Hematopoietic multipotent progenitor cell treated with erythropoietin and hydrocortisone succinate and interleukin-3 and kit ligand, for 15 days (in vitro differentiated cells): ENCODE measurements at places on chromosomes 5 and 9.

- DNase-seq, result peak; percentile 15
These were observed 9.6 kb downstream of the NDST1 start for GRCh38 chr5:150517272-150518152.

GRCh38 chr5:175822225-175822624, 49.2 kb upstream of the CPLX2 start:
- DNase-seq, result no peak

GRCh38 chr9:4138180-4138579, 161.7 kb downstream of the GLIS3 start:
- no peak for DNase-seq

GRCh38 chr5:130278136-130278535, 373.9 kb downstream of the CHSY3 start:
- DNase-seq, result no peak

DNA sequence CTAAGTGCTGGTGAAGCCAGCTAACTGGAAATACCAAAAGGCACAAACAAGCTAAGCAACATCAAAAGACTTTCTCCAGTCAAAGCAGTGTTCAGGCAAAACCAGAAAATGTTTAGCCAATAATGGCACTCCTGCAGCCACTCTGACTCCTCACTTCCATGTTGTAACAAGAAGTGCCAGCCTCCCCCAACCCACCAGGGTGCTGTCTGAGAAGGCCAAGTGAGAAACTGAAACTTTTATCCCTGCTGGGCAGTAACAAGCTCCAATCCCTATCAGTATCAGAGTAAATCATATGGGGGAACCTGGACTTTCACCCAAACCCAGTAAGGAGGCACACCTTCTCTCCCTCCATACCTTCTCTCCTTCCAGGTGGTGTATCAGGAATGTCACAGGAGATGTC, 414.8 kb upstream of the NMUR2 start:
- no peak for DNase-seq

DNA sequence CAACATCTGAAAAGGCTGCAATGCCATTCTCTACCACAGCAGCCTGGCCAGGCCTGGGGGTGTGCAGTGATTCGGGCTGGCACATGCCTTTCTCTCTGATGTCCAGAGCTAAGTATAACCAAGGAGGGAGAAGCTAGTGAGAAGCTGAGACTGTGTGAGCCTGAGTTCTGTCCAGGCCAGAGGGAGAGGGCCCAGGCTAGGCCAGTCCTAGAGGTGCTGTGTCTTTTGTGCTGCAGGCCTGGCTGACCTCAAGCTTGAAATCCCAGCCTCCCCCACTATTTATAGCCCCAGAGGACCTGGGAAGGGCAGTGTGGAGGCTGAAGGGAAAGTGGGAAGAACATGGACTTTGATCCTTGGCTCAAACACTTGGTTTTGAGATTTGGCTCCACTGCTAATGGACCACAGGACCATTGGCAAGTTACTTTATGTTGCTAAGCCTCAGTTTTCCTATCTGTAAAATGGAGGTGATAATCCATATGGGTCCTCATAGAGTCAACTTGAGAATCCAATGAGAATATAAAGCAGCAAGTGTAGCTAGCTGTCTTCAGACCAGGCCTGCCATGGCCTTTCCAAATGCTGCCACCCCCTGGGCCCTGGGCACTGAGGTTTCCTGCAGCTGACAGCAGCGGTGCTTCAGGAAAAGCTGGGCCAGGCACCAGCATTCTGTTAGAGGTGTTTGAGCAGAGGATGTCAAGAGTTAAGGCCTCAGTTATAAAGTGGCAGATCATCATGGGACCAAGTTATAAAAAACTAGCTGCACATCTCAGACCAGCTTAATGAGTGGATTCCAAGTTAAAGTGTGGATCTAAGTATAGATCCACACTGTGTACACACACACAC, 21.1 kb downstream of the BNIP1 start:
- DNase-seq, result no peak
